ENCODE measurements at places on chromosomes 4 and X. TPM values are rescaled to one million over a fixed set of nuclear protein-coding genes. Genes with fewer than 3 reads are reported as not detected.
A peak's percentile ranks its signal among the peaks of the same experiment; 100 is the strongest.

Gene PNMA6A
- 1.3 TPM for total RNA-seq

Gene LRPAP1
- total RNA-seq, result 92.2 TPM

DNA sequence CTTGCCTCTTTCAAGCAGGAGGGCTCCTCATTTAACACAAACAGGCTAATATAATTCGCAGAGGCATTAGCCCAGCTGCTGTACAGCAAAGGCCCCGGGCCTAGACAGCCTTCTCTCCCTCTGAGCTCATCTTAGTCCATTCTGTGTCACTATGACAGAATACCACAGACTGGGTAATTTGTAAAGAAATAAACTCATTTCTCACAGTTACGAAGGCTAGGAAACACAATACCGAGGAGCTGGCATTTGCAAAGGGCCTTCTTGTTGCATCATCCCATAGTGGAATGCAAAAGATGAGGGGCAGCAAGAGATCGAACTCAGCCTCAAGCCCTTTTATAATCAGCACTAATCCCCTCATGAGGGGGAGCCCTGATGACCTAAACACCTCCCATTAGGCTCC is 48.5 kb downstream of the TSPAN5 start:
- no peak for DNase-seq

DNA sequence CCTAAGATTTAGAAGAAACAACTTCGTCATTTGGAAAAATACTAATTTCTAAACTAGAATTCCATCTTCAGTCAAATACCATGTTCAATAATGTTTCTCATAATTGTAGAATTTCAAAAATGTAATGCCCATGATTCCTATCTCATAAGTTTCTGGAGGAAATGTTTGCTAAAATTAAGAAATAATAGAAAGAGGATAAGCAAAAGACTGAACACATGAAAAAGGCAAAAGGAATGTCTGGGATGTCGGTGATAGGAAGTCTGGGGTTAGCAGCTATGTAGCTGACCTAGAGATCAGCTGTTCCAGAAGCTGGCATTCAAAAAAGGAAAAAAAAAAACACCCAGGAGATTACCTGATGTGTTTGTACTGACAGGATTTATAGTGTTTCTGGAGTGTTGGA is 18.9 kb upstream of the PCDH10 start:
- no peak for DNase-seq

DNA sequence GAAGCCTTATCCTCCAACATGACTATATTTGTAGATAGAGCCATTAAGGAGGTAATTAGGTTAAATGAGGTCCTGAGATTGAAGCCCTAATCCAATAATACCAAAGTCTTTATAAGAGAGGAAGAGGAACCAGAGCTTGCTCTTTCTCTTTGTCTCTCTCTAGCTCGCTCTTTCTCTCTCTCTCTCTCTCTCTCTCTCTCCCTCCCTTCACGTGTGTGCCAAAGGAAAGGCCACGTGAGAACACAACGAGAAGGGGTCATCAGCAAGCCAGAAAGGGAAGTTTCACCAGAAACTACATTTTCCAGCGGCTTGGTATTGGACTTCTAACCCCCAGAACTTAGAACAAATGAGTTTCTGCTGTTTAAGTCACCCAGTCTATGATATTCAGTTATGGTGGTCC is 1540.5 kb downstream of the C4orf33 start:
- no peak for DNase-seq

- DNase-seq, result no peak
Observed at GRCh38 chr4:52015366-52015765, 4.8 kb downstream of the LRRC66 start.

GRCh38 chrX:71178908-71179307 is 34.3 kb downstream of the NLGN3 start:
- DNase-seq, result peak; percentile 38
